ENCODE measurements at places on chromosomes 16 and 17. TPM values are rescaled to one million over a fixed set of nuclear protein-coding genes. Genes with fewer than 3 reads are reported as not detected.

DNA sequence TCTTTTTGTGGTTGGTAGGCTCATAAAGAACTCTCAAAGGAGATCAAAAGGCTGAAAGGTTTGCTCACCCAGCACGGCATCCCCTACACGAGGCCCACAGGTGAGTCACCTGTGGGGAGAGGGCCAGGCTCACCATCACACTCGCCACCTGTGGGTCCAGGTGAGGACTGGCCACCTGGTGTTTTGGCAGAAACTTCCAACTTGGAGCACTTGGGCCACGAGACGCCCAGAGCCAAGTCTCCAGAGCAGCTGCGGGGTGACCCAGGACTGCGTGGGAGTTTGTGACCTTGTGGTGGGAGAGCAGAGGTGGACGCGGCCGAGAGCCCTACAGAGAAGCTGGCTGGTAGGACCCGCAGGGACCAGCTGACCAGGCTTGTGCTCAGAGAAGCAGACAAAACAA is 11.1 kb downstream of the GNPTG start:
- no peak for DNase-seq

DNA sequence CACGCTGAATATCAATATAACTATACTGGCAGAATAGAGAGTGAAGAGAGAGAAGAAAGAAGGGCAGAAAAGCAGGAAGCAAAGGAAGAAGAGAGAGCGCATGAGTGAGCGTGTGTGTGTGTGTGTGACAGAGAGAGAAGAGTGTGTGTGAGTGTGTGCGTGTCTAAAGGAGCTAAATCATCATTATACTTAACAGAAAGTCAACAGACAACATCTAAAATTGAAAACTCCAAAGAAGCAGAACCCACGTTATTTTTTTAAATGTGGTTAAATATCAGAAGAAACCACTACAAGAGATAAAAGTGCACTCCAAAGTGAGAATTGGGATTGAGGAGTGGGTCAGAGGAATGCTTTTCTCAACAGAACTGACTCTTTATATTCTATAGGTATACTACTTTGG is 77.2 kb downstream of the BRIP1 start:
- DNase-seq = no peak

The PRKCB gene
- 0.27 TPM for total RNA-seq

DNA sequence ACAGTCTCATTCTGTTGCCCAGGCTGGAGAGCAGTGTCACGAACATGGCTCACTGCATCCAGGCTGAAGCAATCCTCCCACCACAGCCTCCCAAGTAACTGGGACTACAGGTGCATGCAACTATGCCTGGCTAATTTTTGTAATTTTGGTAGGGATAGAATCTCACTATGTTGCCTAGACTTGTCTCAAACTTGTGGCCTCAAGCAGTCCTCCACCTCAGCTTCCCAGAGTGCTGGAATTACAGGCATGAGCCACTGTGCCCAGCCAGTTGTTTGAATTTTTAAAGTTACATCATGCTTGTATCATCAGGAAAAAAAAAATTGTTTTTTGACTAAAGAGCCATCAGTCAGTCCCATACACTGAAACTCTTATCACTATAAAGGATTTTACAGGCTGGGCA is 17.1 kb upstream of the VPS4A start:
- DNase-seq = no peak

DNA sequence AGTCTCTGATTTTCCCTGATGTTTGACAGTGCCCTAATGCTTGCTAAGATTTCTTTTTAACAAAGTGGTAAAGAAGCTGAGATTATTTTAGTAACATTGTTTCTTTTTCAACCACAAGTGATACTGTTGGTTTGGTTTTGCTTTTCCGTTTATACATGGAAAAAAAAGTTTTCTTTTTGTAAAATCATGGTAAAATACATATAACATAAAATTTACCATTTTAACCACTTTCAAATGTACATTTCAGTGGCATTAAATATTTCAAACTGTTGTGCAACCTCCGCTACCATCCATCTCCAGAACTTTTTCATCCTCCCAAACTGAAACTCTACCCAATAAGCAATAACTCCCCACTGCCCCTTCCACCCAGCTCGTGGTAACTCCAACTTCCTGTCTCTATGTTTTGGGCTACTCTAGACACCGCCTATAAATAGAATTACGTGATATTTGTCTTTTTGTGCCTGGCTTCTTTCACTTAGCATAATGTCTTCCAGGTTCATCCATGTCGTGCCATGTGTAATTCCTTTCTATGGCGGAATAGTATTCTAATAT is 4.6 kb downstream of the CIITA start:
- no peak for DNase-seq

The SALL1 gene
- 0.33 TPM for total RNA-seq

- no peak for DNase-seq
Measured at GRCh38 chr16:50676684-50677225, 4.4 kb downstream of the SNX20 start.

DNA sequence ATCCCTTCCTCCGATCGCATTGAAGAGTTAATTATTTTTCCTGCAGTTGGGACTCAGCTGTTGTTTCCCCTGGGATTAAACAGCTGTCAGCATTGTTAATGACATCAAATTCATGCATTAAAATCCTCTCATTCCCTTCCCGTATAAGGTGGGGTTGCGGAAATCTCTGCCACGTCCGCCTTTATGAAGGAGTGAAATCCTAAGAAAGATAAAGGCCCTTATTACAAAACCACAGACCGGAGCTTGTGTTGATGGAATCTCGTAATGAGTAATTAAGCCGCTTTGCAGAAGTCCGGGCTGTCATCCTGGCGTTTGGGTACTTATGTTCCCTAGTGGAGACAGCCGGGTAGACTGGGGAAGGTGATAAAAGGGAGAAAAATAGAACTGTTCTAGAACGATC is 627.6 kb downstream of the MAF start:
- no peak for DNase-seq

DNA sequence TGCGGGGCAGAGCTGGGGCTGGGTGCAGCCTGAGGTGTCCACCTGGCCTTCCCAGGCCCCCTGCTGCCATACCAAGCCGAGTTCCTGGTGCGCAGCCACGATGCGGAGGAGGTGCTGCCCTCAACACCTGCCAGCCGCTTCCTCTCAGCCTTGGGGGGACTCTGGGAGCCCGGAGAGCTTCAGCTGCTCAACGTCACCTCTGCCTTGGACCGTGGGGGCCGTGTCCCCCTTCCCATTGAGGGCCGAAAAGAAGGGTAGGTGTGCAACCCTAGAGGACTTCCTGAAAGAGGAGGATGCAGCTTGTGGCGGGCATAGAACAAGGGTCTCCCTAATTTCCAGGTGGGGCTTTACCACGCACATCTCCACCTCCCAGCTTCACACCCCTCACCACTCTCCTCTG is 2.5 kb downstream of the SGCA start:
- DNase-seq = no peak

GRCh38 chr16:88064889-88065746 is 113.9 kb downstream of the BANP start:
- no peak for DNase-seq

All from mesothelial cell of epicardium (in vitro differentiated cells).